Activated B cell treated with CpG ODN at 0.5 μM for 24 hours (primary cell): ENCODE measurements at places on chromosomes 1 and 21. TPM values are rescaled to one million over a fixed set of nuclear protein-coding genes. Genes with fewer than 3 reads are reported as not detected.

GRCh38 chr1:91803847-91804545, 82.0 kb downstream of the TGFBR3 start:
- no peak for DNase-seq

GRCh38 chr1:192284927-192285326, 31.9 kb upstream of the RGS21 start:
- no peak for DNase-seq

DNA sequence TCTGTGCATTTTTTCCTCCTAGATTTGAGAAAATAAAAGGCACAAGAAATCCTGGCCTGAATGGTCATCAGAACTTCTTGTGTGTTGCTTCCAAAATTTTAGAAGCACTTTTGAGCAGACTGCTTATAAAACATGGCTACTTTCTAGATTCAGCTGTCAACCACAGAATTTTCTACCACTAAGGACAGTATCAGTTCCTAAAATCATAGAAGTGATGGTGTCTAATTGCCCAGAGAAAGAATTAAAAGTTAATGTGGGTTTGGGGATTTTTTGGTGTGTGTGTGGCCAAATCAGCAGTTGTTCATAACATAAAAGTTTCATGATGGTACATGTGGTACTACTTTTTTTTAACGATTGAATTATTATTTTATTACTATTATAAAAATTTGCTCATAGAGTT, 171.4 kb upstream of the SNX7 start:
- DNase-seq, result no peak

DNA sequence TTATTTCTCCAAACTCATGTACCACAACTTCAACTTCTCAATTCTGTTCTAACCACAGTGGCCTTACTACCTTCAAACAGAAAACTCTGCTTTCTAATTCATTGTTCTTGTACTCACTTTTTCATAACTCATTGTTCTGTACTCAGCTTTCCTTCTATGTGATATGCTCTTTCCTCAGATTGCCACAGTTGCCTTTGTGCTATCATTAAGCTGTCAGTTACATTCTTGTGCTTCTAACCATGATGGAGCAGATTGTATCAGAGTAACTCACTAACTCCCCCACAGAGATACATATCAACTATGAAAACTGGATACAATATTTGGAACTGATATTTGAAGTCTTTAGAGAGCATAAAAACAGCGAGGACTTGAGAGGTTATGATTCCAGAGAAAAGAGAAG, 1213.7 kb downstream of the KCNT2 start:
- DNase-seq, result no peak

DNA sequence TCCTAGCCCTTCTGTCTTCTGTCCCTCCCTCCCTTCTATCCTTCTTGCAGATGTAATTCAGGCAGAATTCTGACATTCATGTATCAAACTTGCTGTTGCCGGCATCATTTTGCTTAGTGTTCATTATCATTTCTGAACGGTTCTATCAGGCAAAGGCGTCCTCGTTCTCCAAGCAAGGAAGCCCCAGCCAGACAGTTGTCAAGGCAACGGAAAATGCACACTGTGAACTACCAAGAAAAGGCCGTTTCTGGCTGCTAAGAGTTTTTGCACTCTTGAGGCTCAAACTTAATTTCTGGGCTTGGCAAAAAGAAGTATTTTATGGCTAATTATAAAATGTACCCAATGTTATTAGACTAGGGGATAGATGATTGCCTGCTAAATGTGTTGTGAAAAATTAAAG, 164.7 kb upstream of the KCNJ15 start:
- DNase-seq, result no peak

The TGFBR3 gene
- 0.27 and 0.60 TPM in 2 replicates for total RNA-seq

The RIIAD1 gene
- total RNA-seq, result not detected in 2 replicates

DNA sequence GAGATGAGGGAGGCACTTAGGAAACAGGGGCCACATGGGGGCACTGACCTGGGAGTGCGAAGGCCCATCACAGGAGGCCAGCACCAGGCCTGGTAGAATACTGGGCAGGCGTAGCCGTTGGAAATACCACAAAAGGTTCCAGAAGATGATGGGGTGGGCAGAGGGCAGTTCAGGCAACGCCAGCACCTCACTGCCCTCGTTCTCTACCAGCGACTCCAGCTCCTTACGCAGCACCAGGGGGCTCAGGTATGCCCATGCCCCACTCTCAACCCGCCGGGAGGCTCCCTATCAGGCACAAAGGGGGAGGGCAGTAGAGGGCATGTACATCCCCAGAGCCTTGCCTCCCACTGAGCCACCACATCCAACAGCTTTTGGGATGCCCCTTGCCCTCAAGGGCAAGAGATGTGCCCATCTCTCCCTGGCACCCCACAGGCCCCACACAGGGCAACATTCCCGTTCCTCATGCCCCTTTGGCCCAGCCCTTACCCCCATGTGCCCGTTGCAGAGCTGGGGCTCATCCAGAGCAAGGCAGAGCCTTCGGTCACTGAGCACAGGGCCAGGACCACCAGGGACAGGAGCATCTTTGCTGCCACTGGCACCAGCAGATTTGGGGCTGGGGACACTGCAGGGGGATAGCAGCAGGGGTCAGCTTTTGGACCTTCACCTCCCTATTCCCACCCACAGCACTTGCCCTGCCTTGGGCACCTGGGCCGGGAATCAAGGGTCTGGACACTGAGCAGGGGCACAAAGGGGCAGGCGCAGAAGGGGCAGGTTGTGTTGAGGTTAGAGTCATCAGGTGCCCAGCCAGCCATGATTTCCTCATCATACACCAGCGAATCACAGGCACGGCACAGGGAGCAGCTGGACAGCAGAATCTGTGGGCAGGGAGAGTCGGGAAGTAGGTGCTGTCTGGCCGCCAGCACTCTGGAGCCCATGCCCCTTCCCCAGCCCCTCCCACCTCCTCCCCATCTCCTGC, 9.7 kb upstream of the GATAD2B start:
- no peak for DNase-seq

DNA sequence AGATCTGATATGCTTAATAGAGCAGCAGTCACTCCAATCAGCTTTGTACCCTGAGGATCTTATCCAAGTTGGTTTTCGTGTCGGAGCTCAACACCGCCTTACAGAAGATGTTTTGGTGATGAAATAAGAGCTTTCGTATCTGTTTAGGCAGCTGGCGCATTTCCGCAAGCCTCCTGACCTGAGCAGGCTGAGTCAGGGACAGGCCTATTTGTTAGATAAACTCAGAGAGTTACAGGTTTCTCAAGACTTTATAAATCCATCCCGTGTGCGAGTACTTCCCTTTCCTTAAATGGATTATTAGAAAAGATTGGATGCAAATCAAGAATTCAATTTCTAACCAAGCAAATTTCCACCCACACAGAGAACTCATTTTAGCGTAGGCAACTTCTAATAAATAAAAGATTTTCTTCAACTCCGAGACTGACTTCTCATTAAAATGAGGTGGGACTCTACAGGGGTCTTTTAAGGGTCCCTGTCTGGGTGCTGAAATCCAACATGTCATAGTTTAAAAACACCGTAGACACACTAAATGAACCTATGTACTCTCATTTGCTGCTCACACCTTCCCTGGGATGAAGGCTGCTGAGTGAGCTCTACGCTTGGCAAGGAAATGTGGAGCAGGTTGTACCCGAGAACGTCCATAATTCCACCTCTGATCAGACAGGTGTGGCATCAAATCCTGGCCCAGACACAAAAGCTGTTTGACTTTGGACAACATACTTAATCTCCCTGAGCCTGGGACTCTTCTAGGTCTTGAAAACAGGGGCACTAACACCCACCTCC, 106.9 kb upstream of the F3 start:
- no peak for DNase-seq

The GPR25 gene
- total RNA-seq, result 0.86 and 1.6 TPM in 2 replicates

DNA sequence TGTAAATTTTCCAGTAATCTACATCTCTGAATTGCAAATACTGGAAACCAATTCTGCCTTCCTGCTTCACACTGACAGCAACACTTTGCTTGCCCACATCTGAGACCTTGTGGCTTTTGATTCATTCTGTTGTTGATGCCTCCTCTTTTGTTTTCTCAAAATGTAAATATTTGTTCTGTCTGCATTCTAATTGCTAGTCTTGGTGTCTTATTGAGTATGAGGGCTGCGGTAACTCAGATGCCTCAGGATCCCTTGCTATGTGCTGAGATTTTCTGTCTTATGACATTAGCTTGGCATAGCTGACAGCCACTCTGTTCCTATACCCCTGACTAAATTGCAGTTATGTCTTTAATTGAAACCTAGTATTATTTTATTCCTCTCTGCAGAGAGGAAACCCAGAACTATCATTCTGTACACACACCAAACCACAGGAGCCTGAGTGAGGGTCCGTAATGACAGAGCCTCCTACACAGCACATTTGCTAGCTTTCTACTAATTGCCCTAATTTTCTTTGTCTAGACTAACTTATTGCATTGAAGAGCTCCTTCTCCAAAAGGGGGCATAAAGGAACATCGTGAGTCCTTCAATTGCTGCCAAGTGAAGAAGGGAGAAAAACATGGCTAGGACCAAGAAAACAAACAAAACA, 72.1 kb downstream of the GREM2 start:
- no peak for DNase-seq

DNA sequence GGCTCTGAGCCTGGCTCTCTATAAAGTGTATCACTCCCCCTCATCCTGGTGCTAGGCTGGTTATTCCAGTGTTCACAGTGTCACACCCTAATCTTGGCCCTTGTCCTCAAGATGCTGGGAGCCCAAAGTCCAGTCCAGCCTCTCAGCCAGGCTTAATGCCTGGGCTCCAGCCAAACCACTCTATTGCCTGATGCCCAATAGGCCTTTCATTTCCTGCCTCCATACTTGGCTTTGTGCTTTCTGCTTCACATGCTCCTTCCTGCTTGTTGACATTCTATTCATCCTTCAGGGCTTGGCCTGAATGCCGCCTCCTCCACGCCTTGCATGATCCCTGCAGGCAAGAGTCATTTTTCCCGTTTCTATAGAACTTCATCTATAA, 1.7 kb downstream of the KLHDC8A start:
- no peak for DNase-seq

The IL19 gene
- total RNA-seq, result not detected in 2 replicates

GRCh38 chr1:28510273-28510969, 4.6 kb downstream of the RCC1 start:
- no peak for DNase-seq
